Right ventricle myocardium inferior (tissue), 1 donor: ENCODE measurements at places on chromosomes 5 and 9.

GRCh38 chr5:143172739-143173138, 230.7 kb downstream of the NR3C1 start:
- DNase-seq: no peak

DNA sequence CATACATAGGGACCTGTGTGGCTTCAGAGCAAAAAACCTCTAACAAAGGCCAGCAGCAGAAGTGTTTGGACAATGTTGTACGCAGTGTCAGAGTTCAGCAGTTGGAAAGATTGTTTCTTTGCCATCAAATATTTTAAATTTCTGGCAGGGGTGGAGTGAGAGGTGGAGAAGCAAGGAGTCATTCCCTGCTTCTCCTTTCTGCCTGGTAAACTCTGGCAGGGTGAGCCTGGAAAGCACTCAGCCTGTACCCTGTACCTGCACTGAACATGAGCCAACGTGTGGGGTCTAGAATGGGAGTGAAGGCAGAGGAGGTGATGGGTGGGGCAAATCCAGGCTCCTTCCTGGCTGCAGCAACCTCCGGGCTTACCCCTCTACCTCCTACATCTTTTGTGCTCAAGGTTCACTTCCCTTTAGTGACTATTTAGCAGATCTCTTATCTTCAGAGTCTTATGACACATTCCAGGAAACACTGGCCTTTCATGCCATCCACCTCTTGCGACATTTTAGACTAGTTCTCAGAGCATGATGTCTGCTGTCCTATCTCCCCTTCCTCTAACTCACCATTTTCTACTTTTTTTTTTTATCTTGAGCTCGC, 445.0 kb upstream of the PIK3R1 start:
- no peak for DNase-seq

DNA sequence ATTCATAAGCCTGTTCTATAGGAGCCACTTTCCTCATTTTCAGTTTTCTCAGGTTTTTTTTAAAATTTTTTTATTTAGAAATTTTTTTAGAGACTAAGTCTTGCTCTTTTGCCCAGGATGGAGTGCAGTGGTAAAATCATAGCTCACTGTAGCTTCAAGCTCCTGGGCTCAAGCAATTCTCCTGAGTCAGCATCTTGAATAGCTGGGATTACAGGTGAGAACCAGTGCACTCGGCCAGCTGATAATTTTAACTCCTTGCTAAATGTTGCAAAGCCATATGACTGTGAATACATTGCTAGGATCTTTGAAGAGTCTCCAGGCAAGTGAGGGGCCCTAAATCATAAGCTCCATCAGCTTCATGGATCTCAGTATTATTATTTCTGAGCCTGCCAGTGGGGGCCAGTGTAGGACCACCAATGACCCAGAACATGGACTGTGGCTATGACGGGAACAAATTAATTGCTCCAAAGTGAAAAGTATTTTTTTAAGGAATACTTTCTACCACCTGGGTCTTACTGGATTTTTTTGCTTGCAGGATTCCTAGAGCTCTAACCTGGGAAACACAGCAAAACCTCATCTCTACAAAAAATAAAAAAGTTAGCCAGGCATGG, 5.7 kb upstream of the GAPVD1 start:
- DNase-seq: no peak

DNA sequence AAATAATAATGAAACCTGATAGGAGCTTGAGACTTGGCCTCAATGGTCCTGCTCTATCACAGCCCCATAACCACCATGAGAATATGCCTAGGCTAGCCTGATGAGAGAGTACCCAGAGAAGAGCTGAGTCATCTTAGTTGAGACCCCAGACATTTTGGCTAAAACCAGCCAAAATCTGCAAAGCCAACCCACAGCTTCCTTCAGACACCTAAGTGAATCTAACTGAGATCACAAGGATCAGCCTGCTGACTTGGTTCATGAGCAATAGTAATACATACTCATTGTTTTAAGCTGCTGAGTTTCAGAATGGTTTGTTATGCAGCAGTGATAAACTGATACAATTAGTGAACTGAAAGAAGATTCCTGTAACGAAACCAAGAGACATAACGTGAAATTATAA, 473.7 kb upstream of the PTGER4 start:
- no peak for DNase-seq

GRCh38 chr9:84169240-84169639, 171.3 kb downstream of the SLC28A3 start:
- no peak for DNase-seq

DNA sequence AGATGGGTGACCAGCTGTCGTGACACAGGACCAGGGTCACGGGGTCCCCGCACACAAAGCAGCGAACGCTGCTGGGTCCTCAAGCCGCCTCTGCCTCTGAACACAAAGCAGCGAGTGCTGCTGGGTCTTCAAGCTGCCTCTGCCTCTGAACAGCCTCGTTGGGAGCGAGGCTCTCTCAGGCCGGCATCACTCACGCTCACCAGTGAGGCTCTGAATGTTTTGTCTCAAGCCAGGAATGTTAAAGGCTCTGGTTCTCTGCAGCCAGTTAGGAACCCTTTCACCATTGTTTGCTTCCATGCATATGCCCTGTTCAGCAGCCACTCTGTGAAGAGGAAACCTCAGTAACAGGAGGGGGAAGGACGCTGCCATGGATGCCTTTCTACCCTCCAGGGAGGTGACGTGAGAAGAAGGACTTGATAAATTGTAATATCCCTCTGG, 82.7 kb upstream of the TAF11L2 start:
- DNase-seq: no peak

DNA sequence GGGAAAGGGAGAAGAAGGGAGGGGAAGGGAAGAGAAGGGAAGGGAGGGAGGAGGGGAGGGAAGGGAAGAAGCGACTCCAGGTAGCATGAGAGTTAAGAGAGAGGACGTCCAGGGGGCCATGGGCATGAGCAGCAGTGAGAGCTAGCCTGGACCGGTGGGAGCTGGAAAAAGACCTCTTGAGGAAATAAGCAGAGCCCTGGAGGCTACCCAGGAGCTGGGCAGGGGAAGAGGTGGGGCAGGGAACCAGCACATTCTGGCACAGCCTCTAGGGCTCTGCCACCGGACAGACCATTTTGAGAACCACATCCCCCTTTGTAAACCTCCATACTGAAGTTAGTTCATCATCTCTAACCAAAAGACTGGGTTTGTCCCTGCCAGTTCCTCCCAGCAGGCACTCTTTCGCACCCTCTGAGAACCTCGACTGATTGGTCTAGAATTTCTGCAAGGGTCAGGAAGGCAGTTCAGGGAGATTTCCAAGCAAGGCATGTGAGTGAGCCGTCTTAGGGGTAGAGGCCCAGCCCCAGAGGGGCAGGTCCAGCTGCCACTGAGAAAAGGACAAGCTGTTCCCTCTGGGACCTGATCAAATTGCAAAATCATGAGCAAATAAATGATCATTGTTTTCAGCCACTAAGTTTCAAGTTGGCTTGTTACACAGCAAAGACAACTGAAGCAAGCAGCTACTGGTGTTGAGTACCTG, 11.6 kb downstream of the NAIF1 start:
- DNase-seq: peak; percentile 75

- DNase-seq: no peak
Observed at GRCh38 chr9:120603591-120603990, 23.6 kb upstream of the CDK5RAP2 start.

- DNase-seq: no peak
Observed at GRCh38 chr5:118791926-118792734, 196.2 kb downstream of the DTWD2 start.

DNA sequence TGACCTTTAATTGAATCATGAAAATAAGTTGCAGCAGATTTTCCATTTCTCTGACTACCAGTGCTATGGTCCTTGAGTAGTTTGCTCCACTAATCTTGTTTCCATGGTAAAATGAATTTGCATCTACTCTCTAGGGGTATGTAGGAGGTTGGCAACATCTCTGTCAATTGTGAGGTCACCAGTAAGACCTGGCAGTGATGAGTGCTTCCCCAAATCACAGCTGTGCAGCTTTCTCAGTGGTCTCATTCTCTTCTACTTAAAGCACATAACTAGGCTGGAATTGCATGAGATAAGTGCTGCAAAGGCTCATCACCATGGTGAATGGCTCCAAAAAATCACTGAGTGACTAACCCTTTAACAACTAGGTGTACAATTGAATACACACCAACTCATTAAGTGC, 36.3 kb downstream of the ADAMTS19 start:
- no peak for DNase-seq

GRCh38 chr5:142301540-142301939, 23.3 kb downstream of the SPRY4 start:
- DNase-seq: no peak

DNA sequence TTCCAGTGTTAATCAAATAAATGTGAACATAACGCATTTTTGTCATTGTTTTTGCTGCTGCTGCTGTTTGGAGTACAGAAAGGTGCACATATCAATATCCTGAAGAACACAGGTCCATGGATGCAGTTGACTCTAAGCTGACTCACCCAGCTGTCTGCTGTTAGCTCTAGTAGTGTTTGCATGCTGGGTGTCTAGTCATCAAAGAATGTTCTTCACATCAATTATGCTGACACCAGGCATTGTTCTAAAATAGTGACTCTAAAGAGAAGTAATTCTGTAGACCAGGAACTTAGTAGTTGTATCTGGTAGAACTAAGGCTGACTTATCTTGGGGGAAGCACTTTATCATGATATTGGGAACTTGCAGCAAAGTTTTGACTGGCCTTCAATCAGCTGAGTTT, 55.7 kb upstream of the DPYSL3 start:
- DNase-seq: no peak

DNA sequence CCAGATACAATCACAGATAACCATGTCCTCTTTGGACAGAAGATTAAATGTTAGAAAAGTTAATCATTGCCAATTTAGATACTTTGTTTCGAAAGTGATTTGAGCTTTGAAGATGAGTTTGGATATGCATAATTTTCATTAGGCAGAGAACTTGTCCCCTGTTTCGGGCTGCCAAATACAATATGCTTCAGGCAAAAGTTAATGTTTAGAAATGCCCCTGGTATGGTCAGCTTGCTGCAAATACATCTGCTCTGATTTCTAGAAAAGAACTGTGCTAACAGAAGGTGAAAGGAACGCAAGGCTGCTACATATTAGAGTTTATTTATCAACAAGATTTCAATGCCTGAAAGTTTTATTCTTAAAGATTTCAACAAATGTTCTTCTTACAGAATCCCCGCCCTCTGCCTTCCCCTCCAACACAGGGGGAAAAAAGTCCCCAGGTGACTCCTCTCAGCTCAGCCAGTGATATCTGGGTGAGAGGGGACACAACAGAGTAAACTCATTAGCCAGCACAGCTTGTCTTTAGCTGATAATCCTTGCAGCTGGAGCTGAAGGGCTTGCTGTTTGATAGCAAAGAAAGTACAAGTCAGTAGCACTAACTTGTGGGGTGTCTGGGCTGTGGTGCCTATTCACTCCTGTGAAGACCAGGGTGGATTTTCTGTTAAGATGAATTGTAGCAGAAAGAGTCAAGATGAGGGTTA, 435.7 kb downstream of the DMAC1 start:
- no peak for DNase-seq

DNA sequence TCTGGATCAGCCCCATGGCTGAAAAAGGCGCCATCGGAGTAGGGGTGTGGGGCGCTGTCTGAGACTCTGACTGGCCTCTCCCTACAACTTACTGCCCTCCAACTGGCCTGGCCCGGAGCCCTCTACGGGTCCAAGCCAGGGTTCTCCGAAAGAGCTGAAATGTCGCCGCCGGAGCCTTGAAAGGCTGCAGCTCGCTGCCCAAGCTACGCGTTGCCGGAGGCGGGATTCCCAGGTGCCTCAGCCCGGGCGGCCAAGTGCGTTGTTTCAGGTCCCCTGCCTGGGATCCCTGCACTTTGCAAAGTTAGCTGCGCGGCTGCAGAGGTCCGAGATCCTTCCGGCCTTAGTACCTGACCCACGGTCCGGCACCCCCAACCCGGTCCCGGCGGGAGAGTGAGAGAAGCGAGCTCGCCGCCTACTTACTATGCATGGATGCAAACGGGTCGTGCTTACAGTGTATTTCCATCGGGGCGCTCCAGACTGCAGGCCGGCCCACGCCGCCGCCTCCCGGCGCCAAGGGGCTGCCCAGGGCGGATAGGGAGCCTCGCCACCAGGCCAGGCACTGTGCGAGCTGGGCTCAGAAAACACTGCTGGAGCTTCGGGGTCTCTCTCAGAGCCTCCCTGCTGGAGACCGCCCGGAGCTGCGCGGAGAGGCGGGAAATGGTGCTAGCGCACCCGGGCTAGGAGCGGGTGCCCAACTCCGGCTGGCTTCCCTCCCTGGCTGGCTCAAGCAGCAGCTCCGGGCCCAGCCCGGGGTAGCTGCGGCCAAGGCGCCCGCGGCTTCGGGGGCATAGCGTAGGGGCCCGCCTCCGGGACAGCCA, 7.7 kb downstream of the PAX5 start:
- DNase-seq: no peak

DNA sequence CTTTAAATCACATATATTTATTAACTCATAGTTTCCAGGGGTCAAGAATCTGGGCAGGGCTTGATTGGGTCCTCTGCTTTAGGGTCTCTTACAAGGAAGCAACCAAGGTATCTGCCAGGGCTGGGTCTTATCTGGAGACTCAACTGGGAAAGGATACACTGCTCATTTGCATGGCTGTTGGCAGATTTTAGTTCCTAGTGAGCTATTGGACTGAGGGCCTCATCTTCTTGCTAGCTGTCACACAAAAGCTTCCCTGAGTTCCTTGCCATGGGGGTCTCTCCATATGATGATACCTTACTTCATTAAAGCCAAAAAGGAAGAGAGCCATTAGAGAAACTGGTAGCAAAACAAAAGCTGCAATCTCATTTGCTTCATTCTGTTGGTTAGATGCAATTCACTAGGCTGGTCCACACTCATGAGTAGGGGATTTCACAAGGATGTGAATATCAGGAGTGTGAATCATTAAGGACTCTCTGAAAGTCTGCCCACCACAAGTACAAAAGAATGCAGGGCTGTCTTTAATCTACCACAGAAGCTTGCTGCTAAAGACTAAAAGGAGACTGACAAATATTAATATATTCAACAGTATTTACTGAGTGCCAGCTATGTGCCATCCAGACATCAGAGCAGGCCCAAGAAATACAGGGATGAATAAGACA, 42.0 kb upstream of the TIMD4 start:
- DNase-seq: no peak

- DNase-seq: no peak
Observed at GRCh38 chr9:627336-627970, 214.0 kb upstream of the DMRT1 start.
